Stimulated activated CD4-positive, alpha-beta T cell treated with anti-CD3 and anti-CD28 coated beads, Interleukin-4, amount 100 ng/mL, for 1 hour (primary cell): ENCODE measurements at places on chromosomes 3 and 15.

DNA sequence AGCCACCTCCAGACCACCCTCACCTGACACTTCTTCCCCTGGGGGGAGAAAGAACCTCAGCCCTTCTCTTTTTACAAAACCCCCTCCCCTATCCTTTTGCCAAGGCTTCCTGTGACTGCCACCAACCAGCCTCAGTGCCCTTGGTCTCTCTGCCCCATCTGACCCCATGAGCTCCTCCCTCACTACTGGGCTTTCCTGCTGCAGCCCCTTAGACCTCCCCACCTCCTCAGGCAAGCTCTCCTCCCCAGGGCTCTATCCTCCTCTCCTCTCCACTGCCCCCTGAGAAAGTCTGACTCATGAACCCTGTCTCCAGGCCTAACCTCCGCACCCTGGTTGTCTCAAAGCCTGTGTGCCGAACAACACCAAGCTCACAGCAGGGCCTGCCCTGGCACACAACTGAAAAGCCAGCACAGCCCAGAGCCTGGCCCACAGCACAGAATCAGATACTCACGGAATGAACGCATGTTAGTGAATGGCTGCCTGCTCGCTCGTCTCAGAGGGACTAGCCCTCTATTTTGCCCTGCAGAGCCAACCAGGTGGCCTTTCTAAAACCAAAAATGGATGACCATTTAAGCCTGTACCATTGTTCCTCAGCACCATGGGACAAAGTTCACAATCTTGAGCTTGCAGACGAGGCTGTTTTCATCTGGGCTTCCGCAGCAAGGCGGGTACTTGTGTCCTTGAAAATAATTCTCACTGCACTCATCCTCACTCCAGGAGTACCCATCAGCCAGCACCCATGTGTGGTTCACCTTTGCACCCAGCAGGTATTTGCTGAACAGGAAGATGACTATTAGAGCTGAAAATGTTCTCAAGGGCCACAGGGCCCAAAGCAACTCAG is 1.7 kb downstream of the CHDH start:
- no peak for DNase-seq

GRCh38 chr15:42612367-42612912 is 37.0 kb downstream of the STARD9 start:
- DNase-seq, result no peak

DNA sequence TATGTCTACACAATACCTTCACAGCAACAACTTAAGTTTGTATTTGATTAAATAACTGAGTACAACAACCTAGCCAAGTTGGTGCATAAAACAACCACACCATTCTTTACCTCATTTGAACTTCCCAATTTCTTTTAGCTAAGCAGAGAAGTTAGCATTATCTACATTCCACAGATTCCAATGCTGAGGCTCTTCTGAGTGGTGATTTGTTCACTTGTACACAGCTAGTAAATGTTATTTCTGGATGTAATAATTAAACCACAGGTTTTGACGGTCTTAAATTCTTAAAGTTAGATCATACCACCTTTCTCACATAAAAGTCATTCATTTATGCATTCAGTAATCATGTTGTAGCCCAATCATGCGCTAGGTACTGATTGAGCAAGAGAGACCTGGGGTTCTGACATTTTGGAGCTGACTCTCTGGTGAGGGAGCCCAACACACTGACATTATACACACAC is 102.5 kb downstream of the SST start:
- DNase-seq, result no peak

DNA sequence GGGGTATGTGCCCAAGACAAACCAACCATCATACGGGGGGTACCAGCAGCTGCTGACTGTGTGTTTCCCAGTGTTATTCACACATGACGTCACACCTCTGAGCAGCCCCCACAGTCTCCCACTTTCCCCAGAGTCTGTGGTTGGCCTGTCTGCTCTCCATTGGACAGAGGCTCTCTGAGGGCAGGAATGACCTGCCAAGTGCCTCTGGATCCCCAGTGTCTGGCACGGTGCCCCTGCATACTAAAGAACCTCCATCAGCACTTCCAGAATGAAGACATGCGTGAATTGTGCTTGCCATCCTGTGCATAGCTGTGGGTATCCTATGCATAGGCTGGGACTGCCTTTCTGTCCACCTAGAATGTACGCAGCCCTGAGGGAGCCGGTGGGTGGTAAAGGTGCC is 3.5 kb upstream of the CCDC9B start:
- DNase-seq, result no peak

DNA sequence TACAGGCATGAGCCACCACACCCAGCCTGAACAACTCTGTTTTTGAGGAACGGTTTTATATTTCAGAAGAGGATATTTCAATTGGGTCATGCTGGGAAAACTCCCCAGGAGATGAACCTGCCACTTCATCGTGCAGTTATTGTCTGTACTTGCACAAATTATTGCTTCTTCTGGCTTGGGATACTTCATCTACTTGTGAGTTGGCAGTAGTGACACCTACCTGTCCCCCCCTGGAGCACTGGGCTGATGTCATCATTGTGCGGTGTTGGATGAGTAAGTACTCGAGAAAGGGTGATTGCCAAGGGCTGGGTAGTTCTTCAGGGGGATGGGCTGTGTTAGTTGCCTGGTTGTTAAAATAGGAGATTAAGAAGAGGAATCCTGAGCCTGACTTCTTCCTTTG is 85.1 kb upstream of the SAMMSON start:
- DNase-seq, result no peak

- no peak for DNase-seq
Observed at GRCh38 chr3:49602049-49602554, 47.8 kb downstream of the BSN start.

DNA sequence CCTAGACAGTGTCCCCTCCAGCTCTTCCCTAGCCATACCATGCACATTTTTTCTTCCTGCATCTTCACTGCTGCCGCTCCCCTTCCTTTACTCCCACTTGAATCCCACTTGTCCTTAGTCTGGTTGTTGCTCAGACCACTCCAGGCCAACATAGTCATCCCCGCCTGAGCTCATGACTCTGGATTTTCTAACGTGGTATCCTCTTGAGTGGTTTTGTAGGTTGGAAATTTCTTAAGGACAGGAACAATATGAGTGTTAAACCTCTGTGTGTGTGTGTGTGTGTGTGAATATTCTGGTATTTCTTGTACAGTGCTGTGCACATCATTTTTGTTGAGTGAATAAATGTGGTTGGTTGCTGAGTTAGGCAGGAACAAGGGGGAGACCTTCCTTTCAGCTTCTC is 3.1 kb downstream of the BAHD1 start:
- DNase-seq, result no peak

- DNase-seq, result no peak
Observed at GRCh38 chr3:66386925-66387650, 113.7 kb downstream of the LRIG1 start.

- DNase-seq, result no peak
Observed at GRCh38 chr3:190995156-190995555, 132.7 kb upstream of the GMNC start.

GRCh38 chr15:58690703-58691102 is 58.8 kb downstream of the ADAM10 start:
- DNase-seq, result no peak

DNA sequence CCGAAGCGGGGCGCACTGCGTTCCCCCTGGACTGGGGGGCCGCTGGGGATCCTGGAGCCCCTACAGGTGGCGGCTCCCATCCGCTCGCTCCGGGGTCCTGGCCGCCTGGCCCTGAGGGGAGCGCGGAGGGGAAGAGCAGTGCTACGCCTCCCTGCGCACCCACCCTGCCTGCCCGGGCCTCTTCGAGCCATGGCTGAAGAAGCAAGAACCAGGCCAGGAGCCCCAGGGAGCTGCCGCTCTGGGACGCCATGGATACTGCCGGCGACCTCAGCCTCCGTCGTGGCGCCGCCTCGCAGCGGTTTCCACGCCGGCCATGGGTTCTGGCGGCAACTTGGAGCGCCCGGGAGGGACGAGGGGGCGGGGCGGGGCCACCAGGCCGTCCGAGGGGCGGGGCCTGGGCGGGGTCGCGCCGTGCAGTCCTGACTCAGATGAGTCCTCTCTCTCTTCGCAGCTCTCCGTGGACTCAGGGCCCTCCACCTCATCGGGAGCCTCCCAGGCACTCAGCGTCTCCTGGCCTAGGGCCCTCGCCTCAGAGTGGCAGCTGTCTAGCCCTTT is 50.9 kb downstream of the MYL3 start:
- peak; percentile 80 for DNase-seq

GRCh38 chr3:184471439-184471838 is 90.1 kb upstream of the EPHB3 start:
- DNase-seq, result no peak

GRCh38 chr3:151142929-151143328 is 57.5 kb downstream of the MED12L start:
- DNase-seq, result no peak

GRCh38 chr3:965826-966225 is 127.0 kb upstream of the CNTN6 start:
- DNase-seq, result no peak

- no peak for DNase-seq
Observed at GRCh38 chr3:113057117-113057516, 66.3 kb downstream of the GTPBP8 start.

DNA sequence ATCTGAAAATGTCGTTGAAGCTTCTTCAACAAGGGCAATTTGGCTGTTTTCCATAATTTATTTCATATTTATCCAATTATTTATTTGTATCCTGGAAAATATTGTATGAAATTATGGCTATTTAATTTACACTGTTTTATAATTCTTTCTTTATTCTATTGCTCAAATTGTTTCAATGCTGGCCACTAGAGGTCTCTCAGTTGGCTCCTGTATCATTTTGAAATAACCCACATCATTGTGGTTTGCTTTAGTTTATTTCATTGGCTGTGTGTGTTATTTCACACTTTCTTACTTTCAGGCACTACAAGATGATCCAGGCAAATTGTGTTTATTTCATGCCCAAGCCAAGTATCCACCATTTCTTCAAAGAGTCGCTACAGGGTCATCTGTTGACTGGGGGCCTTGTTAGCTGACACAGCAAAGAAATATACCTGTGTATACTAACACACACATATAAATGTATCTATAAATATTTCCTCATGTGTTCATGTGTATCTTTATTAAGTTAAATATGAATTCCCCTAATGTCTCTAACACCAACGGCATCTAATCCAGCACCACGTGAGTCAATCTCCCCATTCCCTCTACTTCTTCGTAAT is 86.2 kb downstream of the NPAP1 start:
- DNase-seq, result no peak

GRCh38 chr3:53154881-53155285 is 6.1 kb upstream of the PRKCD start:
- DNase-seq, result no peak

GRCh38 chr3:44104668-44105321 is 136.9 kb upstream of the TOPAZ1 start:
- DNase-seq, result peak; percentile 26

DNA sequence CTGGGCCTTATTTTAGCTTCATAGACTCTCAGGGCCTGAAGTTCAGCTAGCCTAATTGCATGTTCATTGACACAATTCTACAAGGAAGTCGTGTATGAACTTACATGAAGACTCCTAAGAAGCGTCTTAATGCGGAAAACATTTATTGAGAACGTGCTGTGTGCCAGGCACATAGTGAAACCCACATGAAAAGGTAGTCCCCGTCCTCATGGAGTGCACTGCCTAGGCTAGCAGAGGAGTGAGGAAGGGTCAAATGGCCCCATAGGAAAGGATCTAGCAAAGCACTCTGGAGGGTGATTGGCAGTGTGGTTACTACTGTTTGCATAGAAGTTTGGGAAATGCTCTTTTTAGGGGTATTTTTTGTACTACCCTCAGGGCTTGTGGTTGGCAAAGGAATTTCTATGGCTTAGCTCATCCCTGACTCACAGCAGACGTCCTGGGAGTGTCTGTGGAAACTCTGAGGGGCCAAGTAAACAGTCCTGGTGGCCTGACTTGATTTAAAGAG is 854 bp upstream of the NPTN start:
- DNase-seq, result no peak

DNA sequence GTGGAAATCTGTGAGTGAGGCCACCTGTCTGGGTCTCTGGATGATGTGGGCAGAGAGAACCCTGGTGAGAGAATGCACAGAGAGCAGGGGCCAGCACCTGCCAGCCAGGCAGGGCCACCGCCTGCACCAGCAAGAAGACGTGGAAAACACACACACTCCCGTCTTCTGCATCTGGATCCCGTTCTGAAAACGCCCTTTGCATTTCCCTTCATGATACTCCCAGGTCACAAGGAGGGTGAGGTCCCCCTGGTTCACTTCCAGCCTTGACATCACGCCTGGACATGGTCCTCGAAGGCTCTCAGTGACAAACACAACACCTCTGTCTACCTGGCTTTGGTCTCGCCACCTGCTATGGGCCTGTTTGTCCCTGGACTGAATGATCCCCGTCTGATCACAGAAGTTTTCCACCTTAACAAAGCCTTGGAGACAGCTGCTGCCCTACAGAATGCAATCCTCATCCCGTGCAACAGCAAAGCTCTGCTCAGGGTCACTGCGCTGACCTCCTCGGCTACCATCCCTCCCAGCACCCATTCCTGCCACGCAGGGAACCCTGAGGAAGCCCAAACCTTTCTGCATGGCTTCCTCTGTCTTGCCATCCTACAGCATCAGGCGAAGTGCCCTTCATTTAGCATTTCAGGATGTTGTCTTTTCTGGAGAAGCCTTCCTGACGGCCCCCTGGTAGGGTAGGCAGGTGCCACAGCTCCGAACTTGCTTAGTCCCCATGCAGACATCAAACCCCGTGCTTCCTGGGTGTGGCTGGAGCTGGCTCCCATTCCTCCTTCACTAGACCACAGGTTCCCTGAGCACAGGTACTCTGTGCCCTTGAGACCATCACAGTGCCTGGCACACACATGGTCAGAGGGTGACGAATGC is 122.5 kb downstream of the ATP10A start:
- no peak for DNase-seq

GRCh38 chr15:48624700-48625099 is 20.8 kb downstream of the FBN1 start:
- DNase-seq, result no peak
